ENCODE measurements at places on chromosomes 7 and 10.

DNA sequence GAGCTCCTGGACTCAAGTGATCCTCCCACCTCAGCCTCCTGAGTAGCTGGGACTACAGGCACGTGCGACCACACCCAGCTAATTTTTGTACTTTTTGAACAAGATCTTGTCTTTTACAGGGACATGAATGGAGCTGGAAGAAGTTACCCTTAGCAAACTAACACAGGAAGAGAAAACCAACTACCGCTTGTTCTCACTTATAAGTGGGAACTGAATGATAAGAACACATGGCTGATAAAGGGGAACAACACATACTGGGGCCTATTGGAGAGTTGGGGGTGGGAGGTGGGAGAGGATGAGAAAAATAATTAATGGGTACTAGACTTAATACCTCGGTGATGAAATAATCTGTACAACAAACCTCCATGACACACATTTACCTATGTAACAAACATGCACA lies 70.9 kb upstream of the INHBA start:
- DNase-seq = no peak

GRCh38 chr10:127907411-127908105 lies 655 bp downstream of the PTPRE start:
- no peak for DNase-seq

DNA sequence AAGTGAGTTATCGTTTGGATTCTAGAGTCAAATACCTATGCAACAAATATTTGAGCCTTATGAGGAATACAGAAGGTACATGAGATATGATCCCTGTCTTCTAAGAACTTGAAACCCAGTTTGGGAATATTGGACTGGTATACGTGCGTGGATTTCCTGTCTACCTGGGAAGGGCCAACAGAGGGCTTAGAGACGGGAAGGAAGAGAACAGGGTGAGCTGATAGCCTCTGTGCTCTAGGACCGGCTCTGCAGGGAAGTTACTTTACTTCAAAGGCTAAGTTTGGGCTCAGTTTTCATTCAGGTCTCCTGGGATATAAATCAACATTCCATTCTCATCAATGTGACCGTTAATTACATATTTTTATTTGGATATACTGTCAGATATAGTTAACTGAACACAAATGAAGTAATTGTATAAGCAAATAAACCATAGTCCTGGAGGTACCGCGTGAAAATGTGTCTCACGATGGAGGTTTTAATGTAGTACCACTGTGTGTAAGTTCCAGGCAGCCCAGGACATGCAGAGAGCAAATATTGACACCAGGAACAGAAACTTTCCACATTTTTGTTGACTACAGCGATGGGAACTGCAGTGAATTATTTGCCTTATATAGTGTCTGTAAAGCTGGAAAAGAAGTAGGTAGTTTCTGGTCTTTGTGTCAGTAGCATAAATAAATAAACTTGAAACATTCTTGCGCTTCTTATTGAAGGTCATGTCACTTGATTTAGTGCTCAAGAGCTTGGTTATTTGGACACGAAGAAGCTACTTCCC lies 8.6 kb downstream of the CHST12 start:
- no peak for DNase-seq

- no peak for DNase-seq
Measured at GRCh38 chr7:24245362-24245761, 38.6 kb upstream of the NPY start.

DNA sequence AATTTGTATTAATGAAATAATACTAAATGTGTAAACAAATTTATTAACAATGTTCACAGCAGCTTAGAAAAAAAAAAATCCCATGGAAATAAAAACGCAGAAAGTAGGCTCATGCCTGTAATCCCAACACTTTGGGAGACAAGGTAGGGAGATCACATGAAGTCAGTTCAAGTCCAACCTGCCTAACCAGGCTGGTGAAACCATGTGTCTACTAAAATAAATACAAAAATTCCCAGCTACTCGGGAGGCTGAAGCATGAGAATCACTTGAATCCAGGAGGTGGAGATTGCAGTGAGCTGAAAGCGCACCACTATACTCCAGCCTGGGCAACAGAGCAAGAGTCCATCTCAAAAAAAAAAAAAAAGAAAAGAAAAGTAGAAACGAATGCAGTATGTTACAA lies 36.2 kb downstream of the LARP4B start:
- DNase-seq = no peak

DNA sequence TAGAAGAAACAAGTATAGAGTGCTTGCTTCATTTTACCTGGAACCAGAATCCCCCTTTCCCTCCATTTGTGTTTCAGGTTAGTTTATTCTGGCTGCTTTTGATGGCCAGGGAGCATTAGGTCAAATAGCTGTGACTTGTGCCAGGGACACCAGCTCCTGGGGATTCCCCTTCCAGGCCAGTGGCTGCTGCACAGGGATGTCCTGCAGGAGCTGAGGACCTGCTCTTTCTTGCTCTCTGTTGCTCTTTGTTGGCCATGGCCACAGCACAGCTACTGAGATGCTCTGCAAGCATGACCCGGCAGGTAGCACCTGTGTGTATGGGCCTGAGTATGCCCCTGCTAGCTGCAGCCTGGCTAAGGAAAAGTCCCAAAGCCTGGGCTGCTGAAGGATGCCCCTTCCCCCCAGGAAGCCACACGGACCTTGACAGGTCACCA lies 208.9 kb downstream of the EBF3 start:
- DNase-seq = no peak

DNA sequence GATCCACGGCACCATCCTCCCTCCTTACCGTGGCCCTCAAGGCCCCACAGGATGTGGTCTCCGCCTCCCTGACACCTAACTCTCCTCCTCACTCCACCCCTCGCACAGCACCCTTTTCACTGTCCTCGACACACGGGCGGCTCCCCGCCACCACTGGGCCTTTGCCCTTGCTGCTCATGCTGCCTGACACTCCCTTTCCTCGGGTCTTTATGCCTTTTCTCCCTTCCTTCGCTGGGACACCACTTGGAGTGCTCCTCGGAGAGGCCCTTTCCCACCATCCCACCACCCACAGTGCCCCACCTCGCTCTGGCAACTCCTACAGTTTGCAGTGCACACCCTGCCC lies 7.9 kb upstream of the INMT start:
- no peak for DNase-seq

- DNase-seq = no peak
Measured at GRCh38 chr10:125611756-125612155, 71.2 kb downstream of the TEX36 start.

DNA sequence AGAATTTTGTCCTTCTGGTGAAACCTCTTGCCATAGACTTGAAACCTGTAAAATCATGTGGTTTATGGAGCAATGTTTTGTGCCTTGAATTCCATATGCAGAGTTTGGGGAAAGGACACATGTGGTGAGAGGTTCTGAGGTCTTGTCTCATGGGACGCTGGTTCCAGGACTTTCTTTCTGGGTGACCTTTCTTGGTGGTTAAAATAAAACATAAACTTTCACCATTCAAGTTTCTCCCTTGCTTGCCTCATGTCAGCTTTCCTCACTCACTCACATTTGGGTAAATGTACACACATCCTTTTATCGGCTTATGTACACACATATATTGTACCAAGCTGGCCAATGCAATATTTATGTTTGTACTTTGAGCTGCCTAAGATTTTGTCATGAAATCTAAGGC lies 144.9 kb upstream of the CELF2 start:
- DNase-seq = no peak

- DNase-seq = no peak
Measured at GRCh38 chr7:16114633-16115032, 306.7 kb downstream of the CRPPA start.

DNA sequence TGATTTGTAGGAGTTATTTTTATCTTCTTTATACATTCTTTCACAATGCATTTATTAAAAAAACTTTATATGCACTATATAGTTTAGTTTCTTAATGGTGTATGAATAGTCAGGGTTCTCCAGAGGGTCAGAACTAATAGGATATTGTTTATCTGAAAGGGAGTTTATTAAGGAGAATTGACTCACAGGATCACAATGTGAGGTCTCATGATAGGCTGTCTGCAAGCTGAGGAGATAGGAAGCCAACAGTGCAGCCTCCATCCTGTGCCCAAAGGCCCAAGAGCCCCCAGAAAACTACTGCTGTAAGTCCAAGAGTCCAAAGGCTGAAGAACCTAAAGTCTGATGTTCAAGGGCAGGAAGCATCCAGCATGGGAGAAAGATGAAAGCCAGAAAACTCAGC lies 192.8 kb upstream of the AHR start:
- DNase-seq = no peak
